ENCODE measurements at places on chromosomes 2 and 18.

DNA sequence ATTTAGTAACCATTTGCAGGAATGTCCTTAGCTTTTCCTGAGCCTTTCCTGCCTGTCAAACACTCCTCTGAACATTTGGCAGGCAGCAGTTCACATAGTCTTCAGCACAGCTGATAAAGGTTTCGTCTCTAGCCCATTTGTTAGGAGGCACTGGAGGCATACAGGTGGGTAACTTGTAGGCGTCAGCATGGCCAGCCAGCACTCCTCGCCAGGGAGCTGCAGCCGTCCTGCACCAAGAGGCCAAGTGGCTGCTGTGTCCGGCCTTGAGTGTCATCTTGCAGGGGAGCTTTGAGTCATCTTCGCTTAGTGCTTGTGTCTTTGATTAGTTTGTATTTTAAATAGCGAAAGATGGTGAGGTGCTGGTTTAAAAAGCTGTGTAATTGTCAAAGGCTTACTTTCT, 120.3 kb upstream of the NFATC1 start:
- DNase-seq, result no peak

- no peak for DNase-seq
Observed at GRCh38 chr2:206846981-206847834, 81.8 kb downstream of the FASTKD2 start.

- no peak for DNase-seq
Observed at GRCh38 chr2:96111823-96112500, 4.4 kb downstream of the ADRA2B start.

GRCh38 chr2:101428422-101429176, 41.3 kb upstream of the CREG2 start:
- DNase-seq, result no peak

- no peak for DNase-seq
Observed at GRCh38 chr2:127044977-127045661, 61.8 kb downstream of the BIN1 start.

- no peak for DNase-seq
Observed at GRCh38 chr2:103669531-103669930, 907.7 kb downstream of the TMEM182 start.

GRCh38 chr18:23722646-23723045, 33.4 kb downstream of the LAMA3 start:
- no peak for DNase-seq

- DNase-seq, result no peak
Observed at GRCh38 chr2:135679125-135679524, 62.5 kb upstream of the UBXN4 start.

DNA sequence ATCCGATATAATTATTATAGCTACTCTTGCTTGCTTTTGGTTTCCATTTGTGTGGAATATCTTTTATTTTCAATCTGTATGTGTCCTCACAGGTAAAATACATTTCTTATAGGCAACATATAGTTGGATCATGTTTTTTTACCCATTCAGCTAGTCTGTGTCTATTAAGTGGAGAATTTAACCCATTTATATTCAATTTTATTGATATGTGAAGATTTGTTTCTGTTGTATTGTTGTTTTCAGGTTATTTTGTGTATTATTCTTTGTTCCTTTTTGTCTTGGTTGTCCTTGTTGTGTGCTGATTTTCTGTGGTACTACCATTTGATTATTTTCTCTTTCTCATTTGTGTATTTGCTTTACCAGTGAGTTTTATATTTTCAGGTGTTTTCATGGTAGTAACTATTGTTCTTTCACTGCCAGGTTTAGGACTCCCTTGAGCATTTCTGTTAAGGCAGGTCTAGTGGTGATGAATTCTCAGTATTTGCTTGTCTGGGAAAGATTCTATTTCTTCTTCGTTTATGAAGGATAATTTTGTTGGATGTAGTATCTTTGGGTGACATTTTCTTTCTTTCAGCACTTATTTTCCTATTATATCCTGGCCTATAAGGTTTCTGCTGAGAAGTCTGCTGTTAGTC, 95.4 kb downstream of the ANKRD12 start:
- no peak for DNase-seq

- no peak for DNase-seq
Observed at GRCh38 chr2:171104379-171104778, 56.3 kb downstream of the TLK1 start.

Data from Jurkat, Clone E6-1 (cell line).